ENCODE measurements at places on chromosomes 1 and 21. TPM values are rescaled to one million over a fixed set of nuclear protein-coding genes. Genes with fewer than 3 reads are reported as not detected.
A peak's percentile ranks its signal among the peaks of the same experiment; 100 is the strongest.

DNA sequence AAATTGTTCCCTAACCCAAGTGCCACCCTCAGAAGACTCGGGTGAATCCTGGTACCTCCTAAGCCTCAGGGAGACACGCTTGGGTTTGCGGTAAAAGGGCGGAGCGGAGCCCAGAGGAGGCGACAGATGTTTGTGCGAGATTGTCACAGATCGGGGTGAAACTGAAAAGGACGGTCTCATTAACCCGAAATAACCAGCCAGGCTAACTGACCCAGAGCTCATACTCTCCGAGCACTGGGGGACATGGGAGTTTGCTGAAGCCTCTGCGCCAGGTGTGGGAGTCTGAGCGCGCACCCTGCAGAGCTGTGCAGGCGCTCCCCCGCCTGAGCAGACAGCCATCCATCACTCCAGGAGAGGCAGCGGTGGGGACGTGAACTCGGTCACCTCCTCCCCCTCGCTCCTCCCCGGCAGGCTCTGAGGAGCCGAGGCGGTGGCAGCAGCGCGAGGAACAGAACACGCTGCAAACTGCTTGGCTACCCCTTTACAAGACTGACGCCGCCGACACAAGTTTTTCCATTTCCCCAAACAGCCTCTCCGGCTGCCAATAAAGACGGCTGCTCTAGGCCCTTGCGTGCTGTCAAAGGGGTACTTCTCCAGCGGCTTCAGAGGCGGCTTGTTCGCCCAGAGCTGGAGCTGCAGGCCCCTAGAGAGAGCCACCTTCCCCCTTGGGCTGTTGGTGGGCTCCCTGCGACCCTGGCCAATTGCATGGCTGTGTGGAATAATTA, 43.5 kb downstream of the RRAGC start:
- no peak for DNase-seq

GRCh38 chr21:15422783-15423182, 307.0 kb upstream of the USP25 start:
- DNase-seq: no peak

DNA sequence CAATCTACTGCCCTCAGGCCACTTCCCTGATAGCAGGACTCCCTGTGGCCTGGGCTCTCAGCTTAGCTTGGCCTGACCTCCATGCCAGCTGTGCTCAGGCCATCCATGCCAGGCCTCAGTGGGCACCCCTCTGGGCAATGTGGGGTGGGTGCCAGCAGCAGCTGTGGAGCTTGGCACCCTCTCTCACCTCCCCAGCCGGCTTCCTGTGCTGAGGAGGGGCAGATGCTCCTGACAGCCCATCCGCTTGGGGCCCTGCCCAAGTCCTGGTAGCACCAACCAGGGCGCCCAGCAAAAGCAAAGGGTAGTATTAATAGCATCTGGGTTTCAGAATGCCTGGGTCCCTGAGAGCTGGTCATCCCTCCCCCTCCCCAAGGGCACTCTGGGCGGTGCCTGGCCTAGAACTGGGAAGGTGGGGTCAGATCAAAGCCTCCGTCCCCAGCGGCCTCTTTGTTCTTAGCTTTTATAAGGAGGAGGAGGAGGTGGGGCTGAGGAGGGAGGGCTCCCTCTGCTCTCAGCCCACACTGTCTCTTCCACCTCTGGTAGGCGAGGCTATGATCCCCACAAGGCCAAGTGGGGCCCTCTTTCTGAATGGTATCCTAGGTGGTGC, 6.1 kb downstream of the EFNA4 start:
- no peak for DNase-seq

DNA sequence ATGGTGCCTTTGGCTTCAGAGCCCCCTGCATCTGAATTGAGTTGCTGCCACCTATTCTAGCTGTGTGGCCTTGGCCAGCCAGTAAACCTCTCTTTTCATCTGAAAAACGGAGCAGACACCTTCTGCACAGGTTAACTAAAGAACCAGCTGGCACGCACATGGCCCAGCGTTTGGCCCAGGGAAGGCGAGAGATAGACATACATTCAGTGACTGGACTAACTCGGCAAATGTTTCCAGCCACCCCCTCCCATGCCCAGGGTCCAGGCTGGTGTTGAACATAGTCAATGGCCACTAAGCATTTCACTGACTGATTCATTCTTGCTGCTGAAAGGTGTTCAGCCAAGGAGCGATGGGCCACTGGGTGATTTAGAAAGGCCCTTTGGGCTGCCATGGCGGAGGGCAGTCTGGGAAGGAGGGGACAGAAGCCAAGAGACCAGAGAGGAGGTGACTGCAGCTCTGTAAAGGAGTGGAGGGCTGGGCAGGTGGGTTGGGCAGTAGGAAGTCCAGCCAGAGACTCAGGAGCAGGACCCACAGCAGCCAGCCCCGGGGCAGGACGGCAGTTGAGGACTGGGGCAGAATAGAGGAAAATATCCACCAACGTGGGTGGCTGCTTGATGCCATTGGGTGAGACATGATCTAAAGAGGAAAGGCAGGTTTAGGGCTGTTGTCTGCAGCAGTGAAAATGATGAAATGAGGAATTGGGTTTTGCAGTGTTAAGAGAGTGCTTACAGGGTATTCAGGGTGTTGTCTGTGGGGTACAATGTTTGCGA, 184.3 kb downstream of the HIVEP3 start:
- DNase-seq: no peak

- DNase-seq: no peak
These were observed 17.8 kb downstream of the RHEX start for GRCh38 chr1:206070627-206071304.

GRCh38 chr1:203534526-203534925, 40.6 kb downstream of the OPTC start:
- peak; percentile 71 for DNase-seq

- no peak for DNase-seq
These were observed 2.9 kb upstream of the BSND start for GRCh38 chr1:54995835-54996234.

- no peak for DNase-seq
These were observed 67.0 kb downstream of the XCL2 start for GRCh38 chr1:168476588-168477385.

GRCh38 chr1:55039342-55040082, at the start of gene PCSK9:
Gene PCSK9 (plus strand): TSS chr1:55039548. CDS start chr1:55039838, 290 bp downstream.
- DNase-seq: peak; percentile 49

DNA sequence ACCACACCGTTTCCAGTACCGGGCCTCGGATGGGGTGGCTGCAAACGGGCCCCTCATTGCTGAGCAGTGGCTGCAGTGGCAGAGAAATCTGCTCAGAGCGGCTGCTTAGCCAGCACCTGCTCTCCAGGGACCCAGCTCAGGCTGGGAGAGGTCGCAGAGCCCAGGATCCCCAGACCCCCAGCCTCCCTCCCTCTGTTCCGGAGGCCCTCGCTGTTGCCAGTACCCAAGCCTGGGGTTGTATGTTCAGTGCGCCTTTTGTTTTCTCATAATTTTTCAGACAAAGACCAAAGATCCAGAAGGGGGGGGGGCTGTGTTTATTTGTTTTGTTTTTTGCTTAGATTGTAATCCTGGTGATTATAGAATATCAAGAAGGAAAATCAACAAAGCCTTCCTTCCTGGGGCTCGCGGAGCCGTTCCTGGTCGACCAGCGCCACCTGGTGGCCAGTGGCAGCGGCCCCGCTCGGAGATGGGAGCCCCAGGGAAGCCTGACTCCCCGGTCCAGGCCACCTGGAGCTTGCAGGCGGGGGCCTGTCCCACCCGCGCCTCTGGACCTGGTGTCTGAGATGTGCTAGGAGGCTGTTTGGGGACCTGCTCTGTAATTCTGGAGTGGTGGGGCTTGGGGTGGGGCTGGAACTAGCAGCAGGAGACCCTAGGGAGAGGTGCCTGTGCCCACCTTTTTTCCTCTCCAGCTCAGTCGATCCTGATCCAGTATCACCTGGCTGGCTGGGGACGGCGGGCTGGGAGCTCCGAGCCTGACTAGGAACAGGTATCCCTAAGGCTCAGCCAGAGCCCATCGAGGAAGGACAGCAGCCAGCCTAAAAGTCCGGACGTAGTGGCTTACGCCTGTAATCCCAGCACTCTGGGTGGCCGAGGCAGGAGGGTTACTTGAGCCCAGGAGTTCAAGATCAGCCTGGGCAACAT, 123.9 kb upstream of the VAMP3 start:
- DNase-seq: peak; percentile 88

- DNase-seq: peak; percentile 13
These were observed 21.5 kb downstream of the PDPN start for GRCh38 chr1:13605159-13605558.

DNA sequence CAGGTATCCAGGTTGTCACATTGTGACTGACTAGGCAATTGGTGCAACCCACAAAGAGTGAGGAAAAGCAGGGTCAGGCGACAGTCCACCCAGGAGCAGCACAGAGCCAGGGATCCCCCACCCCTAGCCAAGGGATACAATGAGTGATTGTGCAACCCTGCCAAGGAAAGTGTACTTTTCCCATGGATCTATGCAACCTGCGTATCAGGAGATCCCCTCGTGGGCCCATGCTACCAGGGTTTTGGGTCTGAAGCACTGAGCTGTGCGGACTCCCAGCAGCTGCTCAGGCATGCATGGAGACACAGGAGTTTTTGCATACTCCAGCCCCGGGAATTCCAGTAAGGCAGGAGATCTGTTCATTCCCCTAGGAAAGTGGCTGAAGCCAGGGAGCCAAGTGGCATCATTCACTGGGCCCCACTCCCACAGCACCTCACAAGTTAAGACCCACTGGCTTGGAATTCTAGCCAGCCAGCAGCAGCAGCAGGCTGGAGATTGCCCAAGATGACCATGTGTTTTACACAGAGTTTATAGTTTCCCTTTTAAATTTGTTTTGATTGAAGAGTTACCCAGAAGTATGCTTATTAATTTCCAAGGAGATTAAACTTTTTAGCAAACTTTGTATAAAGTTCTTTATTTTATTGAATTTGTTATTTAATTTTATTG, 136.0 kb downstream of the LTN1 start:
- no peak for DNase-seq

- no peak for DNase-seq
These were observed 1.6 kb downstream of the PPP1R15B start for GRCh38 chr1:204409836-204410687.

DNA sequence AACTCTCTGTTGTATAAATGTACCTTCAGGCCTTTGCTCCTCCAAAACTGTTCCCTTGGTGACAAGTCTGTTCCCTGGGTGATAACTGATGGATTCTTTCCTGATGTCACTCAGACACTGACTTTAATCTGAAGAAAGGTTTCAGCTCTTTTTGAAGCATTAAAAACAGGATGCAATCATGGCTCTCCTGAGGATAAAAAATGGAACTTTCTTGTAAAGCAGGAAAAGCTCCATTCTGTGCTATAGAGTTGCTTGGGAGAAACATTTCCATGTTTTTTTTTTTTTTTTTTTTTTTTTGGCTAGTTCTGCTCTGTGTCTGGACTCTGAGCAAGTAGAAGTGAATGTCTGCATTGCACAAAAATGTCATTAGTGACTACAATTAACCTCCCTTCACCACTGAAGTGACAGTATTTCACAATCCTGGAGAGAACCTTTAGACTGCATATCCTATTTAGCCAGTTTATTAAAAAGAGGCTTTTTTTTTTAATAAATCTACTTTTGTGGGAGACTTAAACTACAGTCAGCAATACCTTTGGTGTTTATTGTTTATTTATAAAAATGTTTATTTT, 101.7 kb upstream of the PRMT6 start:
- DNase-seq: no peak

DNA sequence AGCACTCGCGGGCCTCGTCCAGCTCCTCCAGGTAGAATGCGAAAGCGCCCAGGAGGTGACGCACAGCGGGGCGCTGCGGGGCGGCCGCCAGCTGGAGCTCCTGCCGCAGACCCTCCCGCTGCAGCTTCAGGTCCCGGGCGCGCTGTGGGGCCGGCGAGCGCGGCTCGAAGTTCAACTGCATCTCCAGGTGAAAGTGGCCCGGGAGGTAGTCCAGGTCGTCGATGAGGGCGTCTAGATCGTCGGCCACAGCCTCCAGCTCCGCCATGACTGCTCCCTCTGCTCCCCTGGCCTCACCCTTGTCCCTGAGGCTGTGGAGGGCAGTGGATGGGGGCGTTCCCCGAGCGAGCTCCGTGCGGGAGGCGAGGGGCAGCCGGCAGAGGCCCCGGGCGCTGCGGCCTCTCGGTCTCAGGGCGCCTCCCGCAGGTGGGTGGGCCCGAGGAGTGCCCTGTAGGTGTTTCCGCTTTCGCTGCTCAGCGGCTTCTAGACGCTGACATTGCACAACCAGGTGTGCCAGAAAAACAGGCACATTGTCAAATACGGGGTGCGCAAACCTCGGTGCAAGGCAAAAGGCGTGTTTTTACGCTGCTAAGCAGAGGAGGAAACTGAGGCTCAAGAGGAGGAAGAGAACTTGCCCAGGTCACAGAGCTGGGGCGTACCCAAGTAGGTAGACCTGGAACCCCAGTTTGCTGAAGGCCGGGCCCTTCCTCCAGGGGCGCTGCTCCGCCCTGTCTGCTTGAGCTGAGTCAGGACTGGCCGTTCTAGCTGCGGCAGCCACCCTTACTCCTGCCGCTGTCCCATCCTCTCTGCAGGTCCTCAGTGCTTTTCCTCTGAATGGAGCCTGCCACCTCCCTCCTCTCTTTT, at the start of gene TTC22:
Gene TTC22 (minus strand): TSS at position 425 of the 861 bp plus-strand sequence. CDS start 160 bp downstream, at position 265.
- no peak for DNase-seq

DNA sequence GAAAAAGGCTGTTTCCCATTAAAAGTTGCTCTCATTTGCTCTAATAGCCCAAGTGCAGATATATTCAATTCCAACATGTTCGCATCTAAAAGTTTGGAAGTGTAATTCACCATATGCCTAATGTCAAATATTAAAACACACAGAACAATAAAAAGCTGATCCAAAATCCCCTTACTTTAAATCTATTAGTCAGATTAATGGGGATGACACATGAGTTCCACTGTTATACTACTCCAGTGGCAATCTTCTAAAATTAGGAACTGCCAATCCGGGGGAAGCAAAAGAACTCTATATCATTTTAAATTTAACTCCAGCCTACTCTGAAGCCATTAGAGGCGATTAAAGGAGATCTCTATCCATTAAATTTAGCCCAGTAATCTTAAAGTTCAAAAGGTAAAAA, 317.1 kb downstream of the NTNG1 start:
- no peak for DNase-seq

The RORC gene
- not detected for polyA plus RNA-seq

The USH2A gene
- polyA plus RNA-seq: not detected

The NKAIN1 gene
- polyA plus RNA-seq: 0.80 TPM

The S100A6 gene
- 4,567 TPM for polyA plus RNA-seq

The RGS13 gene
- not detected for polyA plus RNA-seq

The CCDC28B gene
- polyA plus RNA-seq: 3.3 TPM

The SHE gene
- not detected for polyA plus RNA-seq

The GRHL3 gene
- 0.58 TPM for polyA plus RNA-seq

The PPP1R15B gene
- 27.8 TPM for polyA plus RNA-seq

The CREG1 gene
- polyA plus RNA-seq: 64.6 TPM

The RSPH1 gene
- polyA plus RNA-seq: 0.87 TPM

The AQP10 gene
- not detected for polyA plus RNA-seq

The CENPF gene
- polyA plus RNA-seq: 53.0 TPM

The HNRNPR gene
- polyA plus RNA-seq: 239 TPM

The CLEC20A gene
- not detected for polyA plus RNA-seq

The ZNF678 gene
- 2.9 TPM for polyA plus RNA-seq

The ZMYND12 gene
- 0.57 TPM for polyA plus RNA-seq

The SPRR1A gene
- polyA plus RNA-seq: not detected

The SYCP1 gene
- not detected for polyA plus RNA-seq

Data from A549 (cell line).